Placental pericyte (primary cell): ENCODE measurements at places on chromosomes 12 and 14. TPM values are rescaled to one million over a fixed set of nuclear protein-coding genes. Genes with fewer than 3 reads are reported as not detected.

LGR5 gene
- total RNA-seq: not detected in 2 replicates

REP15 gene
- 2.0 and 3.7 TPM in 2 replicates for total RNA-seq

AQP6 gene
- total RNA-seq: not detected in 2 replicates

C12orf50 gene
- not detected in 2 replicates for total RNA-seq

CD163L1 gene
- total RNA-seq: 2.4 and 7.4 TPM in 2 replicates

TDRD9 gene
- total RNA-seq: 0.86 and 1.3 TPM in 2 replicates

SLC2A14 gene
- not detected in 2 replicates for total RNA-seq

ABCC9 gene
- total RNA-seq: 0.22 and 0.72 TPM in 2 replicates

KITLG gene
- 18.8 and 38.1 TPM in 2 replicates for total RNA-seq

HSPB8 gene
- 9.6 and 13.7 TPM in 2 replicates for total RNA-seq

TMEM63C gene
- total RNA-seq: under 0.01 TPM in 1 of 2 replicates, not detected in the other

CYP27B1 gene
- total RNA-seq: 1.1 and 2.3 TPM in 2 replicates

NUBPL gene
- total RNA-seq: 9.0 and 12.5 TPM in 2 replicates

AKAP6 gene
- 0.88 and 4.7 TPM in 2 replicates for total RNA-seq

PLEKHH1 gene
- total RNA-seq: 1.1 and 1.3 TPM in 2 replicates

SMIM10L1 gene
- 5.7 and 8.3 TPM in 2 replicates for total RNA-seq

OXA1L gene
- total RNA-seq: 56.3 and 101 TPM in 2 replicates

GPRC5D gene
- not detected in 2 replicates for total RNA-seq

CBX5 gene
- 19.9 and 116 TPM in 2 replicates for total RNA-seq
